DMS79 treated with DMSO at 0.1 percent for 48 hours (cell line): ENCODE measurements at places on chromosomes 7 and 10.
A peak's percentile ranks its signal among the peaks of the same experiment; 100 is the strongest.

DNA sequence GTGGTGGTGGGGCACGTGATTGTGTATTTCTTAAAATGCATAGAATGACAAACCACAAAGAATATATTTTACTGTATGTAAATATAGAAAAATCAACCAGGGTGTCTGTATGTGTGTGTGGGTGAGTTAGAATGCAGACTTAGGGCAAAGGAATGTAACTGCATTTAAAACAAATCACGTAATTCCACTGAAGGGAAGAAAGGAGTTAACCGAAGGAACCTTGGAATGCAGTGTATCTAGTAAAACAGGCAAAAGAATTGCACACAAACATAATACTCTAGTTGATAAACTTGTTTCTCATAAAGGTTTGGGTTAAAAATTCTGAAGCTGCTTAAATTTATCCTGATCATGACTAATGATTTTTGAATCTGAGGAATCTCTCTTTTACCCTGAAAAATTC is 134.9 kb downstream of the ADRA2A start:
- no peak for DNase-seq

GRCh38 chr10:23095966-23096801 is 805 bp downstream of the MSRB2 start:
- DNase-seq = peak; percentile 16

GRCh38 chr7:108525327-108525984 is 479 bp downstream of the PNPLA8 start:
- peak; percentile 90 for DNase-seq

DNA sequence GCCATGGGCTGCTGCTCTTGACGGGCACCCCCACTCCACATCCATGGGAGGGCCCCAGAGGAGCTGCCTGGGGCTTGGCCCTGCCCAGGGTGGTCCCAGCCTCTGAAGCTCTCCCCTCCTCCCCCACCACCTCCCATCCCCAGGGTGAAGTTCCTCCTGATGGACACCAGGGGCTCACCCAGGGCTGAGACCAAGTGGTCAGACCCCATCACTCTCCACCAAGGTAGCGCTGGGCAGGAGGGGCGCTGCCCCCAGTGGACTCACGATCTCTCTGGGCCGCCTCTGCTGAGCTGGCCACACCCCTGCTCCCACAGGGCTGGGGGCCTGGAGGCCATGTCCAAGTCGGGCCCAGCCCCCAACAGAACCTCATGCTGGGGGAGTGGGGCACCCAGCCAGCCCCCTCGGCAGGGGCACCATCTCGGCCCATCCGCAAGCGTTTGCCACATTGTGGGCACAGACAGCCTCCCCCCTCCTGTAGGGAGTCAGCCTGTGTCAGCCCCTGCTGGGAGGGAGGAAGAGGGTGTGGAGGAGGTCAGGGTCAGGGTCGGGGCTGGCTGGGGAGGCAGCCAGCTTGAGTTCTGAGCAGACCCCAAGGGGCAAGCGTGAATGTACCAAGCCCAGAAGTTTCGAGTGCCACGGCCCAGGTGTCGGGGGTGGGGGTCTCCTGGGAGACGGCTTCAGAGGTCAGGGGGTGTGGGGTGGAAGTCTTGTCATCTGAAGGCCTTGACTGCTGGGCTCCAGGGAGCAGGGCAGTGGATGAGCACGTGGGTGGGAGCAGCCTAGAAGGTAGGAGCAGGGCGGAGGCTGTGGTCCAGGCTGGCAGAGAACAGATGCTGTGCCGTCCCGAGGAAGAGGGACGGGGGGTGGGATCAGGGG is 2.8 kb downstream of the UPK3B start:
- no peak for DNase-seq

DNA sequence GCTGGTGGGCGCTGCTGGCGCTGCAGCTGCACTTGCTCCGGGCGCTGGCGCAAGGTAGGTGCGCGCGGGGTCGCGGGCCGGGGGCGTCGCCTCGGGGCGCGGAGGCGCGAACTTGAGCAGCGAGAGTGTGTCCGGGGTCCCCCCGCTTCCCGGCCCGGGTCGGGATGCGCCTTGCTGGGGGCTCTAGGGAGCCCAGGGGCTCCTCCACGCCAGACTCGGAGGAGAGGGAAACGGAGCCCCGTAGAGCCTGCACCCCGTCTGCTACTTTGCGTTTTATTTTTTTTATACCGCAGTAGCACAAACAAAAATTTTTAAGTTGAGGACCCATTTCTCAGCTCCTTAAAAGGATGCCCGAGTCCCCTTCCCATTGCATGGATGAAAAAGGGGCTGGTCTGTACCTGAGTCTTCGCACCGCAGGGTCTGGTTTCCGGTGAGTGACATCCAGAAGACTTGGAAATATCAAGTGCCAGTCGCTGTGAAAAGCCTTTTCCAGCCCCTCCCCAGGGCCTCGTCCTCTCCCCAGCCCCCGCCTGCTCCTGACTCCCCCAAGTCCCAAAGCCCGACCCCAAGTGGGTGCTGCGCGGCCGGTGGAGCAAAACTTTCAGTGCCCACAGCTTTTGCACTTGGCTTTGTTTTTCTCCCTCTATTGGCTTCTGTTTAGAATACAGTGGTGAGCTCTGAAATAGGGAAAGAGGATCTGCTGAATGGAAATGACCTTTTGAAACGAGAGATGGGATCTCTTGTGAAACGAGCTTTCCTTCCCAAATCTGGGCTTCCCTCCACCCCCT is 973 bp downstream of the SDK1 start:
- peak; percentile 15 for DNase-seq
